ENCODE measurements at places on chromosomes 7 and 10.

DNA sequence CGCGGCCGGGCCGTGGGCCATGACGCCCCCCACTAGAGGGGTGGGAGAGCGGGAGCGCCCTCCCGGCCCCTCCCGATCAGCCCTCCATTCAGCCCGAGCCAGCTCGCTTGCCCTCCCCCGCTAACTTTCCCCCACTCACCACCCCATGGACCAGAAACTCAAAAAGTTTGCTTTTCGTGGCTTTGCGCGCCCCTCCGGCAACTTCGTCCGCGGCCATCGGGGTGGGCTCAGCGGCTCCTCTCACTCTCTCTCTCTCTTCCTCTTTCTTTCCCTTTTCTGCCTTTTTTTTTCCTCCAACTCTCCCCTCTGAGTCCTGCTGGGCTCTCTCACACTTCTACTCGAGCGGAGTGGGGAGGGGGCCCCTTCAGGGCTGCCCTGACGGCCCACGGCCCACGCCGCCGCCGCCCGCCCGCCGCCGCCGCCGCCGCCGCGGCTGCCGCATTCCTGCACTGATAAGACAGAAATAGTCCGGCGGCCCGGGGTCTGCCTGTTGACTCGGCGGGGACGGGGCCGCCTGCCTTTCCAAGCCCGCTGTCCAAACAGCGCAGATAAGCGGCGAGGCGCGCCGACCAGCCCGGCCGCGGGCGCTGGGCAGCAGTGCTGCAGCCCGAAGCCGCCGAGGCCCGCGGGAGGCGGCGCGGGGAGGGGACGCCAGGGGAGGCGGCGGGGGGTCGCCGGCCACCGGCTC lies at the start of gene SMARCD3:
TSS of gene SMARCD3 (minus strand) at position 349 of the 688 bp plus-strand sequence. CDS start at position 217, 132 bp downstream.
- peak; percentile 51 for DNase-seq

DNA sequence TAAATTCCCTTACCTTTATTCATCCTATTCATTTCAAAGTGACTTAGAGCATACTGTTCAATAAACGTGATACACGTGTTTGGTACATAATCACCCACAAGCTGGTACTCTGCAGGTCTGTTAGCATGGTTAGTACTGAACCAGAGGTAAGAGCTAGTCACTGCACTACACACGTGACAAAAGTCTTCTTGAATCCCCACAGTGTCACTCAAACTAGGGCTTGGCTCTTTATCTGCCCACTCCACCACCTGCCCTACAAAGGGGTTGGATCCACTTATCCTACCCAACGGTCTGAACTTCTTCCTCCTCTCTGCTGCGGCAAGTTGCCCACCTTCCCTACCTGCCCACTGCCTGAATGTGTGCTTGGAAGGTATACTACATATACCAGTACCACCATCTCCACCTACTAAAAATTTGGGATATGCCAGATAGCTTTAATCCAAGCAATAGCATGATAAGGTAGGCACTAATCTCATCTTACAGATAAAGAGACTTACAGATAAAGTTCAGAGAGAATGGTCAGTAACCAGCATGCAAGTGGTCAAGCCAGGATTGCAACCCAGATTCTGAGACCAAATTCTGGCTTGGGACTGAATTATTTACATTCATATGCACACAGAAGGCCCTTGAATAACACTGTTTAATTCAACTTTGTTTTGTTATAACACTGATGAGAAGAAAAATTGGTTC lies 92.2 kb downstream of the SGMS1 start:
- no peak for DNase-seq

DNA sequence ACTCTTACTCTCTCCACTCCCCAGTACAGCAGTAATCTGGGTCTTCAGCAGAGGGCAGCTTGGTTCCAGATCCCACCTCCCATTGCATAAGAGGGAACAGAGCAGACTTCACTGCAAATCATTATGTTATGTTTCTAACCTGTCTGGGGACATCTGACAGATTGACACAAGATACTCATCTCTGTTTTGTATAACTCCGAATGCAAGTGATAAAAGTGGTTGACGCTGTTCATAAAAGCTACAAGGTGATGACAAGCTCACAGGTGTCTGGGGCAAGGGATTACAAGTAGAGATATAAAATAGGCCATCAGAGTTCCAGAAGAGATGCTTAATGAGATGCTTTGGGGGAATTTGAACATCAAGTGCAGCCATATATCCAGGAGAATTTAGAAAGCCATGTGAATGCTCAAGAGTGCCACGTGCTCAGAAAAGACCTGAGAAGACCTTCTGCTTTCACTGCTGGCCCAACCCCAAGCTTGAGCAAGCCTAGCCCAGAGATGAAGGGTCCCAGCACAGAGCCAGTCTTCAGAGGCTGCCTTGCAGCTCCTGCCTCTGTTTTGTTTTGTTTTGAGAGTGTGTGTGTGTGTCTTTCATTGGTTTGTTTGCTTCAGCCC lies 80.6 kb downstream of the VSTM2A start:
- no peak for DNase-seq

- DNase-seq, result no peak
These were observed 14.8 kb downstream of the NFE2L3 start for GRCh38 chr7:26166684-26167266.

DNA sequence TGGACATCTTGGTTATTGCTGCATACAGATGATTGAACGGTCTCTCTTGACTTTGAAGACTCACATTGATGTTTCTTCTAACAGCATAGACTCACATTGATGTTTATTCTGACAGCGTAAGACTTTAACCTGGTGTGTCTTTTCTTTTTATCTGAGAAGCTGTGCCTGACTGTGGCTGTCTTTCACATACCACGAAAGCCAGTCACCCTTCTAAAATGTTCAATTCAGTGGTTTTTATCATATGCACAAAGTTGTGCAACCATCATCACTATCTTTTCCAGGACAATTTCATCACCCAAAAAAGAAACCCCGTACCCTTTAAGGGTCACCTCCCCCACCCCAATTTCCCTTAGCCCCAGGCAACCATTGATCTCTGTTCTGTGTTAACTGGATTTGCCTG lies 24.7 kb downstream of the CELF2 start:
- DNase-seq, result no peak

DNA sequence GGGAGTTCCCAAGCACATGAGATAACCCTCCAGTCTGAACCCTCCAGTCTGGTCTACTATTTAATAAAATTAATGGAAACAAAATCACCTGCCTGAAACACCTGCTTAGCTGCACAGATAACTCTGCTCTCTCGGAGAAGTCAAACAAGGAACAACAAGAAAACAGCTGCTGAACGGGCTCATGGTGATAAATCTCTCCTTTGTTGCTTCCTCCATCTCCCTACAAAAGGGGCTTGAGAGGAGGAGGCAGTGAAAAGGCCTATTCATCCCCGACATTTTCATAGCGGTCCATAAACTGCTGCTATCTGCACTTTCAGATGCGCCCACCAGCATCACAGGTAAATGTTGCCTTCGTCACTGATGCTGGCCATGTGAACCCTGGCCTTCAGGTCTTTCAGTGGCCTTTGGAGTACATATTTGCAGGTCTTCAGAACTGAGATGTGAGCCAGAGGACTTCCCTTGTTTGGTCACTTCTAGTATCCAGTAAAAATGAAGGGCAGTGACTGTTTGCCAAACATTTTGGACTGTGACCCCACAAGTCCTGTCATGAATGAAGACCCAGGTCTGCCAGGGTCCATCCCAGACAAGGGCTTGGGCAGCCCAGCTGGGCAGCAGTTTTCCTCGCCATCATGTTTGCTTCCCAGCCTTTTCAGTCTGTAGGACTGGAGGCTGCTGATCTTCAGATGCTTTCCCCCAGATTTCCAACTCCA lies 15.9 kb downstream of the FKBP6 start:
- no peak for DNase-seq

DNA sequence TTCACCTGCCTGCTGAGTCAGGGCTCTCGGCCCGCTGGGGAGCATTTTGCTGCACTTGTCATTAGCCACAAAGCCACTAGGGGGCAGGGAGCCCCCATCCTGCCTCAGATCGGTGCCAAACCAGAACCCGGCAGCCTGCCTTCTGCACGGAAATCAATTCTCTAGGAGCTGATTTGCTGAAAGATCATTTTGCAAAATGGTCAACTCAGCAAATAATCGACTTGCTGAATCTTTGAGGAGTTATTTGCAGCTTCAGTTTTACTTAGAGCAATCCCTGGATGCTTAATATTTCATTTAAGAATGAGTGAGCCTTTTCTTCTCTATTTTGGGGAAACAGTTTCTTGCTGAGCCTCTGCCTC lies 1.7 kb upstream of the GIMAP8 start:
- DNase-seq, result peak; percentile 79

GRCh38 chr7:24797270-24797669 lies 40.0 kb upstream of the GSDME start:
- DNase-seq, result no peak

DNA sequence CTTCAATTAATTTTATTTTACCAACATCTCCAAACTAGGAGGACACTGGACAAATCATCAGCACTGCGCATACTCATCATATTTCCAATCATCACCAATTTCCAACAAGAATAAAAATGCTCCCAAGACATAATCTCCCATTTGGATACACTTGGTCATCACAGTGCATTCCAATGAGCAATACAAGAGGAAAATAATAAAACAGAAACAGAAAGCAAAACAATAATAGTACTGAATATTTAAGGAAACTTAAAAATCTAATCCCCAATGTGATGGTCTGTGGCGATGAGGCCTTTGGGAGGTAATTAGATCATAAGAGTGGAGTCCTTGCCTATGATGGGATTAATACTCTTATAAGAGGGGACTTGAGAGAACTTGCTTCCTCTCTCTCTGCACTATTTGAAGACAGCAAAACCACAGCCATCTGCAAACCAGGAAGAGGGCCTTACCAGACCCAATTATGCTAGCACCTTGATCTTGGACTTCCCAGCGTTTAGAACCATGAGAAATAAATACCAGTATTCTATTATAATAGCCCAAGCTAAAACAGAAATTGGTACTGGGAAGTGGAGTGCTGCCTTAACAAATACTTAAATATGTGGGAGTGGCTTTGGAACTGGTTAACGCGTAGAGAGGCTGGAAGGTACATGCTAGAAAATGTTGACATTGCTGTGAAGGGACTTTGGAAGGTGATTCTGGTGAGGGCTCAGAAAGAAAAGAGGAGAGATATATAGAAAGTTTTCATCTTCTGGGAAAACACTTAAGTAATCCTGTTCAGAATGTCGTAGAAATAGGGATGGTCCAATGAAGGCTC lies 91.5 kb downstream of the JAZF1 start:
- no peak for DNase-seq

GRCh38 chr7:141390339-141390738 lies 160.9 kb upstream of the AGK start:
- DNase-seq, result no peak

DNA sequence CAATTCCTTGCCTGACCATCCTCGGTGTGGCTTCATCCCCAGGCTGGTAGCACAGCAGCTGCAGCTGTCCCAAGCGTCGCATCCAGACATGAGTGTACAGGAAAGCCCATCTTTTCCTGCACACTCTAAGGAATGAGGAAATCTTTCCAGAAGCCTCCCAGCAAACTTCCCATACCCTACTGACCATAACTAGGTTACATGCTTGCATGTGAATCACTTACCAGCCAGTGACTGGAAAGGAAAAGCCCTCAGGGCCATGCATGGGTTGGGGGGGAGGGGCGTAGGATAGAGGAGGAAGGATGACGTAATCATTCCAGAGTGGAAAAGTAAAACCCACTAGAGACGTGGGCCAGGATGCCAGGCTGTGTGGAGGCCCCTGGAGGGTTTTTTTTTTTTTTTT lies 18.9 kb upstream of the ZNF212 start:
- no peak for DNase-seq

GRCh38 chr7:107725138-107725740 lies 18.7 kb upstream of the CBLL1 start:
- DNase-seq, result peak; percentile 34

GRCh38 chr10:128277267-128277840 lies 151.1 kb upstream of the MKI67 start:
- DNase-seq, result no peak

DNA sequence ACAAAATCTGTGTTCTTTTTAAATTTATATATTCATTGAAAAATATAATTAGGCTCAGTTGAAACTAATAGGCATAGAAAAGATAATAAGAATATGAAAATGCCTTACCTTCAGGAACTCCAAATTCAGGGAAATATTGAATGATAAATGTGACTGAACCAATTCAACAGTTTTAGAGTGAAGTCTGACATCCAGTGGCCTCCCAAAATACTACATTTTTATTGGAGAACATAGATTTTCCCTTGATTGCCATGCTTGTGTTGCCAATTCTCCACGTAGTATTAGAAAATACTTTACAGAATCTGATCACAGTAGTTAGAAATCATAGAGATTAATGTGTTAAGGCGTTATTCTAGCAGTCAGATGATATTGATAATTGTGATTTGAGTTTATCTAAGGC lies 1246.7 kb downstream of the GATA3 start:
- DNase-seq, result no peak

DNA sequence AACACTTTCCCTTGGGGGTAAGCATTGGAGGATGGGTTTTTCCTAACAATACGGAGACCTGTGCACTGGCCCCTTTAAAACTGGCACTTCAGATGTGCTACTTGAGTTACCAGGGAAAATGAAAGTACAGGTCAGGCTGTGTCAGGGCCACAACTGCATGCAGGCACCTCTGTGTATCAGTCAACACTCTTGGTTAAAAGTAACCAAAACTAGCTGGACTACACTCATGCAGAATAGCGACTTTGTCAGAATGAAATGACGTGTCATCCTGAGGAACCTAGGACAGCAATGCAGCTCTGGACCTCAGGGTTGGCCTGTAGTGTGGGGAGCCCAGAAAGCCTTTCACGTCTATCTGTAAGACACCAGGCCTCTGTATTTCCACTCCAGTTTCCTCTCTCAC lies 33.8 kb upstream of the SMKR1 start:
- no peak for DNase-seq

DNA sequence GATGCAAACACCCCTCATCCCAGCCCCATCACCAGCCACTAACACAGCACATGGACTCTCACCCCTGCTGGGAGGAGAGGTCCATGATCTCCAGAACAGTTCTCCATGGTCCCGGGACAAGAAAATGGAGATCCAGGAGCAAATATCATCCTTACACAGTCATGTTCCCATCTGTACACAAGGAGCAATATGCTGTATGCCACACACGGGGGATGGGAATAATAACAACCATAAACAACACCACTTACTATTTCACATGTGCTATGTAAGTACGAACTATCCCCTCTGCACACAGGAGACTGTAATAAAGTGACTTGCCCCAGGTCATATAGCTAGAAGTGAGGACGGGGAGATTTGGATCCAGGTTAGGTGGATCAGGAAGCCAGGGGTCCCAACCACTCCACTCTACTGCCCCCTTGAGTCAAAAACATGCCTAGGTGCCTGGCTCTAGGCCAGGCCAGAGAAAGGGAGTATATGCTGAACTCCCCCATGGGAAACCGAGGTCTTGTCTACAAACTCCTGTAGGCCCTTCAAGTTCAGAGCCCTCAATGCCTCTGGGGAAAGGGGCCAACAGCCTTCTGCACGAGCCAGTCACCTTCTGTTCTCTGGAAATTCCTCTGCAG lies 34.1 kb downstream of the LRRC20 start:
- no peak for DNase-seq

- DNase-seq, result no peak
These were observed 13.3 kb downstream of the COL28A1 start for GRCh38 chr7:7522421-7522820.

- DNase-seq, result no peak
These were observed 100.4 kb upstream of the ARHGAP21 start for GRCh38 chr10:24824124-24824523.

- DNase-seq, result no peak
These were observed 66.8 kb upstream of the COL13A1 start for GRCh38 chr10:69734797-69735468.

- no peak for DNase-seq
These were observed 16.7 kb upstream of the RSBN1L start for GRCh38 chr7:77679608-77680007.

Data from memory B cell (primary cell).